ENCODE measurements at places on chromosomes 16 and 17.

GRCh38 chr16:11151156-11151884 lies 104.7 kb downstream of the SOCS1 start:
- DNase-seq: no peak

DNA sequence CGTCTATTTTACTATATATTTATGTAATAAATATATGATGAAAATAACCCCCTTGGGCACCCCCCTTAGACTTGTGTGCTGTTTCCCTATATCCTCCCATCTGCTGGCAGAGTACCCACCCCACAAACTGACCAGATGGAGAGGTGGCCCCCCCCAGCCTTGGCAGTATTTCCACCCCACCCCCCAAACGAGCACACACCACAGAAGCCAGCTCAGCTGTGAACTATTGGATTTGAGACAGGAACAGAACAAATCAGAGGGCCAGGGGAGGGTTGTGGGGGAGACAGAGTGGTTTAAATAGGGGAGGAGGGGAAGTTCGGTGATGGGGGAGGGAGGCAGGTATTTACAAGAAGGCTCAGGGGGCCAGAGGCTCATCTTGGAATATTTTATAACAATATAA lies 7.8 kb downstream of the NR1D1 start:
- DNase-seq: no peak

DNA sequence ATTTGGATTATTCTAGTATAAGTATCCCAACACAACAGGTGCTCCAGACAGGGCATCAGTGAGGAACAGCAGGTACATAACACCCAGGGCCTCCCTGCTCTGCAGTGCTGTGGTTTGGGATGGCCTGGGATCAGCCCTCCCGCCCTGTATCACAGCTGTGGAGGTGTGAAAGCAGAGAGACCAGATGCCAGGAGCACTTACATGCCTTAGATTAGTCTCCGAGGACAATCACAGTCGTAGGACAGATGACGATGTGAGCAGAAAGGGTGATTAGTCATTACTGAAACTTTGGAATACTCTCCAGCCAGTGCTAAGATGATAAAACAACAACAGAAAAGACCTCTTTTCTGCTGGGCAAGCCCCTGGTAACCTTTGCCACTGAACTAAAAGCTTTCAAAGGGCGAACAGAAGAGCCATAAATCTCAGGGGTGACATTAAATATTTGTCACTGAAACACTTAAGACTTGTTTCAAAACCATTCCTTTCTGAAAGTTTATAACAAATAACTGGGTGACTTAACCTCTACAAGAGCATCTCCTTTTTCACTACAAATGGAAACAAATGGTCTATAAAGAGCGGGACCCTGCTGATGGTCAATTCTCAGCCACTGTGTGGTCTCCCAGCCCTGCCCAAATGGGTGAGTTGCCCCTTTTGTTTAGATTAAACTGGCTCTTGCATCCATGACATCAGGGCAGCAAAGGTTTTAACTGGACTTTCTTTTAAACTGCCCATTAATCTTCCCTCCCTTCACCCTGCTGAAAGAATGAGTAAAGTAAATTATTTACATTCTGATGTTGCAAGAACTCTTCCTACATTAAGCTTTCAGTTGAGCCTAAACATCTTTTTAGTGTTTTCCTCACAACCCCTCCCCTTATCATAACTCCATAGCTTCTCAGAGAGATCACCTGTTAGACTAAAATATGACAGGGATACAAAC lies 183.1 kb upstream of the COX10 start:
- no peak for DNase-seq

DNA sequence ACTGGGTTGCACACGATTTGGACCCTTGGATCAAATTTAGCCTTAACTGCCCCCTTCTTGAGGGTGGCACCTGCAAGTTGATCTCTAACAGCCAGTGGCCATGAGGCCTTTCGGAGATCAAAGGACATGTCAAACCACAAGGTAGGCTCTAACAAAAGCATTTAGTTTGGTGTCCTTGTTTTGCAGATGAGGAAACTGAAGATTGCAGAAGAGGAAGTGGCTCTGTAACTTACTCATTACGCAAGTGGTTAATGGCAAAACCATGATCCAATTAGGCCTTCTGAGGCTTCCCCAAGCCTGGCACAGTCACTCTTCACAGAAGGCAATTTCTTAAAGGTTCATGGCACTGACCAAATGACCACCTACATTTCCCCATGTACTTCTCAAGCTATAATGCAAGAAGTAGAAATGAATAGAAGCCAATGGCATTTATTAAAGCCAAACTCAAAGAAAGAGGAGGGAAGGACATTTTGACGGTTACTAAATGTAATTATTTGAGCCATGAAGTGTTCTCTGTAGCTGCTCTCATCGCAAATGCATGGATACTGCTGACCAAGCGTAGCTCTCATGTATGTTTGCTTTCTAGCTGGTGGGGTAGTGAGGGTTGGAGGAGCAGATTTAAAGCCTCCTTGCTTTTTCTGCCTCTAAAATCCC lies 32.8 kb upstream of the ABCC12 start:
- DNase-seq: no peak

DNA sequence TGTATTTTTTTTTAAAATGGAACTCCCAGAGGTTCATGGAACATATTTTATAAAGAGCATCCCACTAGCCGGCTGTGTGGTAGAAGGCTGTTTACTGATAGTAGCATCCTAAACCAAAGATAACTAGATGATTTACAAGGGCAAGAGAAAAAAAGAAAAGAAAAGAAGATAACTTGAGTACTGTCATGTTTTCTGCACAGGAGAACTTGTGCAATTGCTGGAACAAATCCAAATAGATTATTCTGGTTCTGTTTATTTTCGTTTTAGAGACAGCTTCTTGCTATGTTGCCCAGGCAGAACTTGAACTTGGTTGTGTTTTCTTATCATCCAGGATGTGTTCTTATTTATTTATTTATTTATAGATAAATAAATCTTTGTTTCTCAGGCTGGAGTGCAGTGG lies 20.9 kb upstream of the PPM1D start:
- no peak for DNase-seq

- DNase-seq: peak; percentile 87
Observed at GRCh38 chr17:979539-980405, at the start of gene NXN. TSS of gene NXN (minus strand) at chr17:979776.

- DNase-seq: no peak
Observed at GRCh38 chr16:10518479-10519041, 61.8 kb downstream of the EMP2 start.

DNA sequence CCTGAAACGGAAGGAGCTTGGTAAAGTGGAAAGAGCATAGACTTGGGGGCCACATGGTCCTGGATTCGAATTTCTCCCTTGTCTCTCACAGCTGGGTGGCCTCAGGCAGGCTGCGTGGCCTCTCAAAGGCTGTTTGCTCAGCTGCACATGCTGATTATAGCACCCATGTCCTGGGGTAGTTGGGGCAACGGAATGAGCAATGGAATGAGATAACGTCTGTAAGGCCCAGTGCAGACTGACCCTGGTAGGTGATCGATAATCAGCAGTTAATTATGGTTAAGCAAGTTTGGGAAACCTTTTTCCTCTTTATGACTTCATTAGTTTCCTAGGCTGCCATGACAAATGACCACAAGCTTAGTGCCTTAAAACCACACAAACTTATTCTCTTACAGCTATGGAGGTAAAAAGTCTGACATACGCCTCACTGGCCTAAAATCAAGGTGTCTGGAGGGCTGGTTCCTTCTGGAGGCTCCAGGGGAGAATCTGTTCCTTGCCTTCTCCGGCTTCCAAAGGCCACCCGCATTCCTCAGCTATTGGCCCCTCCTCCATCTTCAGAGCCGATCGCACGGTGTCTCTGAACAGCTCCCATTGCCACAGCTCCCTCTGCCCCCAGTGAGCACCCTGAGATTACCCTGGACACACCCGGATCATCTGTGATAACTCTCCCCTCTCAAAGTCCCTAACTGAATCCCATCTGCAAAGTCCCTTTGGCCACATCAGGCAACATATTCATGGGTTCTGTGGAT lies 294.9 kb upstream of the FOXF1 start:
- DNase-seq: no peak

DNA sequence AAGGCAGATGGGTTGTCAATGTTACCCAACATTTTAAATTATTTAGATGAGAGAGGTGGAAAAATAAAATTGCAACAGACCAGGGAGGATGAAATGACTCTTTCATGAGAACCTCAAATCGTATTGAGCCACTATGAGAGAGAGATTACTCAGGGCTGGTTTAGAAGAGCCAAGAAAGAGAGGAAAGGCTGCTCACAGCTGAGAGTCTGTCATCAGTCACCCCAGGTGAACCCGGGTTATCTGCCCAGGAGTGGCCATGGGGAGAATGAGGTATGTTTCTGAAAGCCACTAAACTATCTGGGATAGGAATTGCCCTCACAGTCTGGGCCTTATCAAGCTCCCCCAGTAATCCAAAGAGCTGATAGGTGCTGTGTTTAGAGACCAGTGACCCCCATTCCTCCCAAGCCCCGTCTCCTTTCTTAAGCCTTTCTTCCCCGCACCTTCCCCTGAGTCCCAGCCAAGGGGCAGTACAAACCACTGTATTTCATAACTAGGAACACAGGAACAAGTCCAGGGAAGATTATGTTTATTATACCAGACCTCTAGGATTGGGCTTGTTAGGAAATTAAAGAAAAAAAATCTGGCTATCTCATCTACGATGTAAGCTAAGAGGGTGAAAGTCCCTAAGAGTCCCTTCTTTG lies 158.9 kb upstream of the NOL11 start:
- no peak for DNase-seq

DNA sequence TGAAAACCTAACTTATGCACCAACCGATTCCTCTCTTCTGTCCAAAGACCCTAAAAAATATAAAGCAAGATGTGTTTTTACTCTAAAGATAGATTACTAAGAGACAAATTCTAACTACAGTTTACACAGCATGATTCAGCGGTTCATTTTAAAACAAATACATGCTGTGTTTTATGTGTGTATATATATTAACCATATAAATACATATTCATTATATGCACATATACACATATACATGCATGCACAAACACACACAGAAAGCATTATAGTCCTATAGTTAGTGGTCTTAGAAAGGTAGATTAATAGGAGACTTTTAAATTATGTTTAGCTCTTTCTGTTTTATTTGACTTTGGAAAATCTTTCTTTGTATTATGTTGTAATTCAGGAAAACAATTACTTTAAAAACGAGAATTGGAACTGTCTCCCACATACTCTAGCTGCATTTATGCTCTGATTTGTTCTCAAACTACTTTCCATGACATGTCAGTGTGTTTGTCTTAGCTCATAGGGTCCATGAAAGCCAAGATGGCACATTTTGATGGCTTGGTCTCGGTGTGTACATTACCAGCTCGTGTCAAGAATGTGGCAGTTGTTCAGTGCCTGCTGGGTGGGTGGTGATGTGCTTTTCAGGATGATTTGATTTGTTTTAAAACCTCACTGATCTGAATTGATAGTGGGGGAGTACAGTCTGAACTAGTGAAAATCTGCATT lies 548.8 kb upstream of the SALL1 start:
- DNase-seq: no peak

DNA sequence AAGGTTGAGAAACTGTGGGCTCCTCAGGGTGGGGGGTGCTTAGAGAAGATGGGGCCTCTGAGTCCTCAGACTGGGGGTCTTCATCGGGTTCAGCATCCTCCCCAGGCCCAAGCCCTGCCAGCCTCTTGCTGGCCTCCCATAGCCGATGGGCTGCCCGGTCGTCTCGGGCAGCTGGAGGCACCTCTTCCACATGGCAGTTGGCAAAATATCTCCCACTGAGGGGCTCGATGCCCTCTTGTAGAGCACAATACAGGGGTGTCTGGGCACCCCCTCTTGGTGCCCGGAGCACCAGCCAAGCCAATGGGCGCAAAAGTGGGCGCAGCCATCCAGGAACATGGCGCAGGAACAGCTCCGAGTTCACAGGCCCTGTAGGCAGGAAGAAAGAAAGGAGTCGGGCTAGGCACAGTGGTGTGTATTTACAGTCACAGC lies 1.0 kb upstream of the FLOT2 start:
- no peak for DNase-seq

- no peak for DNase-seq
Observed at GRCh38 chr17:64572682-64573154, 65.9 kb downstream of the CEP95 start.

DNA sequence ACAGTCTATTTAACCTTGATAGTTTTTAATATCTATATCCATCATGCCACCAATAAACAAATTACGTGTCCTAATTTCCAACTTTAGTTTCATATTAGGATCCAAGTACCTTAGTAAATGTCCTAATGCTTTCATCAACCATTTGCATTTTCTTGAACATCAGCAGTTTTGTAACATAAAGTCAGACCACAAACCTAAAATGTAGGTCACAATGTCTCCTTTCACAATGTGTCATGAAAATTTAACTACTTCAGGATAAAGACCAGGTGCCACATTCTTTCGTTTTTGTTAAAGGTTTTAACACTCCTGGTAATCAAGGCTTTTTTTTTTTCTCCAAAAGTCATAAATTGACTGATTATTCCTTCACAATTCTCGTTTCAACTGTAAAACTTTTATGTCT lies 310.7 kb upstream of the PMFBP1 start:
- no peak for DNase-seq

GRCh38 chr16:58628845-58629732 lies 537 bp downstream of the CNOT1 start:
- DNase-seq: peak; percentile 13

GRCh38 chr16:85205747-85206471 lies 93.6 kb upstream of the CIBAR2 start:
- no peak for DNase-seq

GRCh38 chr16:81041696-81042095 lies 6.1 kb downstream of the ATMIN start:
- no peak for DNase-seq

DNA sequence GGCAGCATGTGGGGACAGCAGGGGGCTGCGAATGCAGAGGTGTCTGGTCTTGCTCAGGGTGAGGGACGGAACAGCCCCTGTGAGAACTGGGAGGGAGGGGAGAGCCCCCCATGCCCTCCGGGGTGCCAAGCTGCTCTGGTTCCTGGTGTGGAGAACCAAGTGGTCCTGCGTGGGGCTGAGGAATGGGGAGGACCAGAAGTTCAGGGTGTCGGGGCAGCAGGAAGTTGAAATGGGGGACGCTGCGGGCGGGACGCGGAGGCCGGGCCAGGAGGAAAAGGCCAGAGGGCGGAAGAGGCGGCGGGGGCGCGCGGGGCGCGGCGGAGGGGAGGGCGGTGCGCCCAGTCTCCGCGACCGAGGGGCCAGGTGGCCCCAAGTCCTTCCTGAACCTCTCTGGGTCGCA lies 3.6 kb downstream of the ALDH3A1 start:
- no peak for DNase-seq

- DNase-seq: no peak
Observed at GRCh38 chr16:6446370-6446769, 886.3 kb upstream of the RBFOX1 start.

DNA sequence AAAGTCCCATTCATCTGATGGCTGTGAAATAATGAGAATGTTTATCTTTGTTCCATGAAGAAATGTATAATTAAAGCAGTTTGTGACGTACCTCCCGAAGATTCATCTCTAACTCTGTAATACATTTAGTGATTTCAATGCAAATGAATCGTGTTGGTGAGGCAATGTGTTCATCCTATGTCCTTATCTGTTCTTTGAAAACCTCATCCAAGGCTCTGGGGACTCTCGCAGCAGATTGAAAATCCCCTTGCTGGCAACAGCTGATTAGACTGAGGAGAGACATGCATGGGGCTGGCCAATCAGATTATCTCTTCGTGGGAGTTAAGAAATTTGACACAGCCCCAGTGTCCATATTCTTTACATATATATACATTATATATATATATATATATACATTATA lies 1095.4 kb upstream of the EEF2KMT start:
- DNase-seq: no peak
